Cerebellum (tissue), 4 donors: ENCODE measurements at places on chromosomes 5 and 9.

DNA sequence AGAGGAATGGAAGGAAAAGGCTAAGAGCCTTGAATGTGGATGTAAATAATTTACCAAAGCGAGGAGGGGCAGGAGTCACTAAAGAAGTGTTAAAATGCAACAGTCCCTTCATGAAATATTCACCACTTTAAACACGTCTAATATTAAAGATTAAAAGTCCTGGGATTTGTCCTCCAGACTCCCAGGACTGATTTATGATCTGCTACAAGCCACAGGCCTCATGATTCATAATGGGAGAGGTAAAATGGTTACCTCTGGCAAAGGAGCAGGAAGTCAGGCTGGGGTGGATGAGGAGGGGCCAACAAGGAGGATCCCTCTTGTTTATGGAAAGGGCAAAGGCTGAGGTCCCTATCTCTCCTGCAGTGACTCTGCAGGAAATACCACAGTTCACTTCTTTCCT lies 292.4 kb downstream of the TRIM32 start:
- no peak for DNase-seq

DNA sequence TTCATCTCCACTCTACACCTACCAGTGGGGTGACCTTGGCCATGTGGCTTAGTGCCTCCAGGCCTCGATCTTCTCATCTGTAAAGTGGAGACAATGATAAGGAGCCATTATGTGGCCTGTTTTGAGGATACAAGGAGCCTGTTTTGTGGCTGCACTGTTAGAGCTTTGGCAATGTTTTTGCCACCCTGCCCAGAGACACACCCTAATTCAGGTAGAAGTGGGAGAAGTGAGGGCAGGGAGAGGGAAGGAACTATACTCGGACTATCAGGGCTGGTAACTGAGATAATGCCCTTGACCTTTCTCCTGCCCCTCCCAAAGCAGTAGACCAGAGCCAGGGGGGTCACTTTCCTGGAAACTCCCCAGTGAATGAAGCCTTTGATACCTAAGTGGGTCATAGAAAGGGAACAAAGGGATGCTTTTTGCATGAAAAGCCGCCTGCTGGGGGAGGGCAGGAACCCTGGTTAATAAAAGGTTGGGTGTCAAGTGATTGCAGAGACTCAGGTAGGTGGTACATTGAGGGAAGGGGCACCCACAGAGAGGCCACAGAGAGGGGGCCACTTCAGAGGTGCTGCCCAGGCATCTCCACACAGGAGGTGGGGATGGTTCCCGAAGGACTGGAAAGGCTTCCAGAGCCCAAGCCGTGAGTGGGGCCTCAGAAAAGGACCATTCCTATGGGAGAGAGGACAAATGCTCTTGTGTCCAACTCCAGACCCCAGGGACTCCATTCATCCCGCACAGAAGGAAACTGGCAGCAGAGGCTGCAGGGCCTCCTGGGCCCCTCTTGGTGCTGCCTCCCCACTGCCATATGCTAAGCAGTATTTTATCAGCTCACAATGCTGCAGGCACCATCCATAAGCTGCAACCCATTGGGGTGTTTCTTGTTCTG lies 42.3 kb upstream of the VDAC1 start:
- no peak for DNase-seq

GRCh38 chr5:147818290-147818689 lies 13.2 kb downstream of the SPINK1 start:
- DNase-seq: no peak

- no peak for DNase-seq
Measured at GRCh38 chr5:67259548-67260215, 63.1 kb upstream of the CD180 start.

DNA sequence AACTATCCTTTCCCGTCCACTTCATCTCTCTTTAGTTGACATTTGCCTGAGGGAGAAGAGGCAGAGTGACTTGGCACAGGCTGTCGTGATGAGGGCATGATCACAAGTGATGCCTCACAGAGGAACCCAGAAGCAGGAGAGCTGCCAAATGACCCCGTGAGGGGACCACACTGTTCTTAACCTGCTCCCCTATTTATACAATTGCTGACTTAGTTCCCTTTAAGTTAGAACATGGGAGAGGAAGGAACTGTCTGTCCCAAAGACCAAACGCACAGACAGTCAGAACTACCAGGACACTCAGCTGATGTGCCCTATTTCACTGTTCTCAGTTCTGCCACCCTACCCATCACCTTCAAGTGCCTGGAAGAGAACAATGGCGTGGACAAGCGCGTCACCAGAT lies 73.7 kb downstream of the SLC1A3 start:
- no peak for DNase-seq

DNA sequence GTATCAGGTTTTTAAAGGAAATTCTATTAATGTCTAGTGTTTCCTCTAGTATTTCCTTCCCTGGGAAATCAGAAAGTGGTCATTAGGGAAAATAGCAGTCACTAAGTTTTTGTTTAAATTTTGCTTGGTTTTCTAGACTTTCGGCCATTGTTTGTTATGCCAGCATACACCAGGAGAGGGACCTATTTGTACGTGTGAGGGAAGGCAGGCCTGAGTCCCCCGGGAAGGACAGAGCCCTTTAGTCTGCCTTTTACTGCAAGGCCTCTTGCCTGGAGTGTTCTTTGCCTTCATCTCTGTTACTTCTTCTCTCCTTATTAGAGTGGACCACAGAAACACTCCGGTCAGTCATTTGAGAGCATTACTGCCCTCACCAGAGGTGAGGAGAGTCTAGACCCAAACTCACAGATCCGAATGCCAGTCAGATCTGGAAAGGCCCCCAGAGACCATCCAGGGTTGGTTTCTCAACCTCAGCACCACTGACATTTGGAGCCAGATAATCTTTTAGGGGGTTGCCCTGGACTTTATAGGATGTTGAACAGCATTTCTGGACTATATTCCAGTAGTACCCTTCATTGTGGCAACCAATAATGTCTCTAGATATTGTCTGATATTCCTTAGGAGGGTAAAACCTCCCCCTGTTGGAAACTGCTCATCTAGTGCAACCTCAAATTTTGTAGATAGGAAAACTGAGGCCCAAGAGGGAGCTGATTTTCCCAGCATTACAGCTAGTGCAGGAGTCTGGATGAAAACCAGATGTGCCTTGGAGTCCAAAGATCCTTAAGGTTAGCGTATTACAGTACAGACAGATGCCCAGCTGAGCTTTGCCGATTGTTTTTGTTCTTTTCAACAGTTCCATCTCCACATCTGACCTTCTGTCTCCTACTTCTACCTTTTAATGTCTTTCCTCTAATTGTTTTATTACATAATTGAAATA lies 93.0 kb upstream of the NIPAL4 start:
- DNase-seq: no peak

GRCh38 chr9:129327552-129328328 lies 149.7 kb upstream of the IER5L start:
- no peak for DNase-seq

DNA sequence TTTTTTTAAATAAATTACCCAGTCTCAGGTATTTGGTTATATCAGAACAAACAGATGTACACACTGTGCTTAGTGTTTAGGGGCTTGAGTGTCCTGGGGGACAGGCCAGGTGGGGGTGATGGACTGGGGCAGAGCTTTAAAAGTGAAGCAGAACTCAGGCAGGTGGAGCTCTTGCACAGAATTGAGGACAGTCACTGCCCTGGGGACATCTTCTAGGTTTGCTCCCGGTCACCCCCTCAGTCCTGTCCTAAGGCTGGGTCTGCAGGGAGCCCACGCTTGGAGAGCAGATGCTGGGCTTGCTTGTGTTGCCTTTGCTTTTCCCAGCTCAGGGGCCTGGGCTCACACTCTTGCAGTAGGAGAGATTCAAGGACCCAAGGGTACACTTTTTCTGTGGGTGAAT lies 10.8 kb downstream of the GADD45G start:
- no peak for DNase-seq

DNA sequence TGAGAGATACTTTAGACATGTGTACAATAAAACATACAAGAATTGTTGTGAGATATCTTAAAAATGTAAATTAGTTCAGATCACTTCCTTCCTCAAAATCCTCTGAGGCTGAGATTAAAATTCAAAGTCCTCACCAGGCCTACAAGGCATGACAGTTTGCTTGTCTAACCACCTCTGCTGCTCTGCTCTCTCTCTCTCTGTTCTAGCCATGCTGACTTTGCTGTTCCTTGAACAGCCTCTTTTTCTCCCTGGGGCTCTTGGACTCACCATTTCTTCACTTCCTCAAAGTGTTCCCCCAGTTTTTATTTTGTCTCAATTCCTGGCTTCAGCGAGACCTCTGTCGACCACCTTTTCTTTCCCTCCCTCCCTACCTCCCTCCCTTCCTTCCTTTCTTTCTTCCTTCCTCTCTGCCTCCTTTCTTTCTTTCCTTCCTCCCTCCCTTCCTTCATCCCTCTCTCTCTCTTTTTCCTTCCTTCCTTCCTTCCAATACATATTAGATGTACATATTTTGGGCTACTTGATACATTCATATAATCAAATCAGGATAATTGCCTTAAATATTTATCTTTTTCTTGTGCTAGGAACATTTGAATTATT lies 27.0 kb downstream of the CATSPER3 start:
- no peak for DNase-seq

DNA sequence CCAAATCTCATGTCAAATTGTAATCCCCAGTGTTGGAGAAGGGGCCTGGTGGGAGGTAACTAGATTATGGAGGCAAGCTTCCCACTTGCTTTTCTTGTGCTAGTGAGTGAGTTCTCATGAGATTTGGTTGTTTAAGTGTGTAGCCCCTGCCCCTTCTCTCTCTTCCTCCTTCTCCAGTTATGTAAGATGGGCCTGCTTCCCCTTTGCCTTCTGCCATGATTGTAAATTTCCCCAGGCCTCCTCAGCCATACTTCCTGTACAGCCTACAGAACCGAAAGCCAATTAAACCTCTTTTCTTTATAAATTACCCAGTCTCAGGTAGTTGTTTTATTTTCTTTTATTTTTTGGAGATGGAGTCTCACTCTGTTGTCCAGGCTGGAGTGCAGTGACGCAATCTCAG lies 18.2 kb upstream of the TXNDC8 start:
- DNase-seq: no peak

- no peak for DNase-seq
Measured at GRCh38 chr5:139061274-139061673, 136.9 kb downstream of the SIL1 start.

DNA sequence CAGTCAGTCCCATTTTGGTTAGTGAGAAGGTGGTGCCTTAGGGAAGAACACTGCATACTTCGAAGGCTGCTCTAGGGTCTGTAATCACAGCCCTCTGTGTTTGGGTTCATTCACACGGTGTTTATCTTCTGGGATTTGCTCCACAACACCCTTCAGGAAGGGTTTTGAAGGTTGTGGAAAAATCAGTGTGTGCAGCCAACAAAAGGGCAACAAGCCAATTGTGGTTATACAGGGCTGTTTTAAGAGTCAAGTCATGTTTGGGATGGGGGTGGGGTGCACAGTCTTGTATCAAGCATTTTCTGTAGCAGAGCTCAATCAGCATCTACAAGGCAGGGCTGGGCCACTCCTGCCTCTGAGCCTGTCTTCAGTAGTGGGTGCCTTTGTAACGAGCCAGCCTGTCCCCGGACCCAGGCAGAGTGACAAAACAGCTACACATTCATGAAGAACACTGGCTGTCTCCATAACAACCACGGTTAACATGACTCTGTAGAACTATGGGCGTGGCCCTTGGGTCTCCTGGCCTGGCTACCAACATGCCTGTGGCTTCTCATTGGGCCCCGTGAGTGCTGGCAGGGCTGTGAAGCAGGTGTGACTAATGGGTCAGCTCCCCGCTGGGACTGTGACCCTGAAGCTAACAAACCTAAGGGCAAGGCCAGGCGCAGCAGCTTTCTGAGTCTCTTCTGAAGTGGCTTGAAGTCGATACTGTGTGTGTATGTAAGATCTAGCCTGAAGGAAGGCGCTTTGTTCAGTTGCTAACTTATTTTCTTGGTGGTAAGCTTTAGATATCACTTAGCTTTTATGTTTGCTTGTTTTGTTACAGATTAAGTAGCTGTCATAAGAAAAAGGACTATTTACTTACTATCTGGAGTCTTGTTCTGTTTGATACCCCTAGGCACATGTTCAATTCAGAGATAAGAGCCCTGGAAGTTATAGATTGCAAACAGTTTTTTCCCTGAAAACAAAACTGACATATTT lies 27.9 kb upstream of the GOLM1 start:
- DNase-seq: no peak

DNA sequence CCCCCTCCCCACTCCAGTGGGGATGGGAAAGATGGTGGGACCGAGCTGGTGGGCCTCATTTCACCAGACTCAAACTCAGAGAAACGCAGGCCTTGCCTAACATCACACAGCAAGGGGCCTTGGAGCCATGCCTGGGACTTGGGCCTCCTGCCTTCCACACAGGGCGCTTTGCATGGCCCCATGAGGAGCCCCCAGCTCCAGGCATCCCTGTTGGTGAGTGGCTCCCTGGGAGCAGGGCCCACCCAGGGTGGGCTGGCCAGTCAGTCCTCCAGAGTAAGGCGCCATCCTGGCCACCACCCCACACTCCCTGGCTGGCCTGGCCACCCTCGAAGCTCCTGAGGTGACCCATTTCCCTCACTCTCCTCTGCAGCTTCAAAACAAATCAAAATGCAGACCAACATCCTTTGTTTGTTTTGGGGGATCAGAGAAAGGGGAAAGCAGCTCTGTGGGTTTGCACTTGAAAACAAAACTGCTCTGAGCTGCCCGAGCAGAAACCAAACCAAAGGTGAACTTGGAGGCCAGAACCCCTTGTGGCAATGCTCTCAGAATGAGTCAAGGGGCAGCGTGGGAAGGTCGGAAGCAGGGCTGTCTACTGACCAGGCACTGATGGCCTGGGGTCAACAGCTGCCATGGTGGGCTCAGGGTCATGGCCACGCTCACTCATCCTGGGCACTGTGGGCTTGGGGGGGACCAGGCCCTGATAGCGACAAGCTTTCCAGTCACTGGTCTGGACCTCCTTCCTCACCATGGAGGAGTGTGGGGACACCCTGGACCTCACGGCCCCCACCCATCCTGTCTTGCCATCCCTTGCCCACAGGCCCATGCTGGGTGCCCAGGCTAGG lies 37.0 kb upstream of the VDAC1 start:
- no peak for DNase-seq

GRCh38 chr5:129125819-129126218 lies 31.3 kb downstream of the ISOC1 start:
- DNase-seq: no peak

DNA sequence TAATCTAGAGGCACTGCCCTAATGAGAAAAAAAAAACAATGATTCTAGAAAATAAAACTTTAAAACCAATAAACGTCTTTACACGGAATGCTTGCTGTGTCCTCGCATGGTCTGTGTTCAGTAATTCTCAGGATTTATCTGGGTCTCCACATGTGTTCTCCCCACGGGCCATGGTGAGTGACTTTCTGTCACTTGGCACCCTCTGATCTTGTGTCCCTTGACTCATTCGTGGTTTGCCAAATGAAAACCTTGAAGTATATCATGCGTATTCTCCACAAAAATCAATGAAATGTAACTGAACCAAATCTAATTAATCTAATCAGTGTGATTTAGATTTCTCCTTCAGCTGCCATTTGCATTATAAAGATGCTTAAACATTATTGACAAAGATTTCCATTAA lies 48.0 kb downstream of the UBE2QL1 start:
- no peak for DNase-seq

GRCh38 chr5:127935398-127935797 lies 148.2 kb upstream of the SLC12A2 start:
- no peak for DNase-seq
